ENCODE measurements at places on chromosomes 12 and 14. TPM values are rescaled to one million over a fixed set of nuclear protein-coding genes. Genes with fewer than 3 reads are reported as not detected.
A peak's percentile ranks its signal among the peaks of the same experiment; 100 is the strongest.

- peaks cover 2% of the 10 kb centered on the region for H3K4me1 ChIP-seq
- no peak for DNase-seq
- no peaks in the 10 kb centered on the region for H3K27me3 ChIP-seq
- H3K36me3 ChIP-seq, result no peaks in the 10 kb centered on the region
- peak overlapping the region; percentile 74 for H3K27ac ChIP-seq
- no peak overlapping the region for H3K4me3 ChIP-seq
Measured at GRCh38 chr12:51281202-51281924, 11.1 kb upstream of the SMAGP start.

DNA sequence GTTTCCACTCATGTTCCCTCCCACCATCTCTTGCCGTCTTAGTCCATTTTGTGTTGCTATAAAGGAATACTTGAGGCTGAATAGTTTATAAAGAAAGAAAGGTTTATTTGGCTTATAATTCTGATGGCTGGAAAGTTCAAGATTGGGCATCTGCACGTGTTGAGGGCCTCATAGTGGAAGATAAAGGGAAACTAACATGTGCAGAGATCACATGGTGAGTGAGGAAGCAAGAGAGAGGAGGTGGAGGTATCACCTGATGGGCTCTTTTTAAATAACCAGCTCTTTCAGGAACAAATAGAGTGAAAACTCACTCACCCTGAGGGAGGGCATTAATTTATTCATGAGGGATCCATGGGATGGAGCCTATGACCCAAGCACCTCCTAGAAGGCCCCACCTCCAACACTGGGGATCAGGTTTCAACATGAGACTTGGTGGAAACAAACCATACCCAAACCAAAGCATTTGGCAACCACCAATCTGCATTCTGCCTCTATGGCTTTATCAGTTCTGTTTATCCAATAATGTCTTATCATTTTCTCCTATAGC, 29.5 kb downstream of the MYO1H start:
- H3K4me3 ChIP-seq, result no peak overlapping the region
- H3K27ac ChIP-seq, result no peak overlapping the region
- H3K27me3 ChIP-seq, result peaks cover 12% of the 10 kb centered on the region
- no peaks in the 10 kb centered on the region for H3K36me3 ChIP-seq
- DNase-seq, result no peak
- no peaks in the 10 kb centered on the region for H3K4me1 ChIP-seq

The AVPR1A gene
- not detected for total RNA-seq

DNA sequence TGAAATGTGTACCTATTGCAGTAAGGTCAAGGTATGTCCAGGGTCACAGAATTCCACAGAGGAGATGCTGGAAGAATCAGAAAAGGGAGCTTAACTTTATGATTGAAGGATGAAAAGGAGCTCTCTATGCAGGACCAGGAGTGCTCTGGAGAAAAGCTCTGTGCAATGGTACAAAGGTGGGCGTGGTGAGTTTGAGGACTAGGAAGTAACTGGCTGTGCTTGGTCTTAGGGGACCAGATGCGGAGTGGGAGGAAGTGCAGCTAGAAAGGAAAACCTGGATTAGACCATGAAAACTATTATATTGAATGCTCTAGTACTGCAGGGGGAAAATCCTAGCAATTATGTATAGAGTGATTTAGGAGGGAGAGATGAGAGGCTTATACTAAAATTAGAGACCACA, 56.8 kb downstream of the BTG1 start:
- peaks cover 21% of the 10 kb centered on the region for H3K4me1 ChIP-seq
- no peak for DNase-seq
- peaks cover 5% of the 10 kb centered on the region for H3K36me3 ChIP-seq
- no peak overlapping the region for H3K27ac ChIP-seq

The RNF31 gene
- total RNA-seq, result 85.7 TPM

DNA sequence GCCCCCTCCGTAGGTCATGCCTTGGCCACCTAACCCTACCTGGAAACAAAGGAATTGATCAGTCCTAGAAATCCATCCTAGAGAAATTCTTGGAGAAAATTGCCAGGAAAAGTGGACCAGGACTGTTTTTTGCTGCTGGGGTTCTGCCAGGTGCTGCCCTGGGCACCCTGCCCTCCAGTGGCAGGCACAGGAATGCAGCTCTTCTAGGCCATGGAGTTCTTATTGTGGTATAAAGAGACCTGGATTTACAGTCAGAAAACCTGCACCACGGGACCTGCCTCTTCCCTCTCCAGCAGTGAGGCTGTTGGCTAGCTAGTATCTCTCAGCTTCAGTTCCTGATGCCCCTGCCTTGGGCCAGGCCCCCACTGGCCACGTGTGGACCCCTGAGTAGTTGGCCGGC, 59.7 kb downstream of the SLC24A4 start:
- H3K27me3 ChIP-seq, result no peaks in the 10 kb centered on the region
- no peaks in the 10 kb centered on the region for H3K36me3 ChIP-seq
- H3K4me1 ChIP-seq, result no peaks in the 10 kb centered on the region
- no peak for DNase-seq

DNA sequence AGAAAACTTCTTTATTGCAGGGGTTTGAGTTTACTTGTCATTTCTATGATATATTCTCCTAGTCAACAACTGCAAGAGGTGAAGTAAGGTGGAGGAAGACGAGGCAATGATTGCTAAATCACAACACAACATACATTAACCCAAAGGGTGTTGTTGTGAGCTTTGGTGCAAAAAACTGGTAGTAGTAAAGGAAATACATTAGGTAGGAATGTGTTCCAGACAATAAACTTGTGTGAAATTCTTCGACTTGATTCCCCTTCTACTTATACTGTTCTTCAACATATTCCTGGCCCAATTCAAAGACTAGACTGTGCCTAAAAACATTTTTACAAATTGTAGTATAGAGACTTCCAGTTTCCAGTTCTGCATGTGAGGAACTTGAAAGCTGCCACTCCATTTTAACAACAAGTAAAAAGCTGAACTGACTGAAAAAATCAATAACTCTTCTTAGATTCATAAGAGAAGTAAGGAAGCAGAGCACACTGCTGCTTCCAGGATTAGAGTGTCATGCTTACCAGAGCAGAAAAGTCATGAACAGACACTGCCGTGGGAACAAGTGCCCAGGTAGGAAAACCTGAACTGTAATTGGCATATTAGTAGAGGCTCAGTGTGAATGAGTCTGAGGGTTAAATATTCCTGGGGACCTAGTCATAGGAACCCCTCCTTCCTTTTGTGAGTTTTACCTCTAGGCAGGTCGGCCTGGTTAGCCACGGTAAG, 22.2 kb downstream of the COX8C start:
- H3K27me3 ChIP-seq, result peaks cover 45% of the 10 kb centered on the region
- H3K27ac ChIP-seq, result no peak overlapping the region
- peaks cover 10% of the 10 kb centered on the region for H3K36me3 ChIP-seq
- H3K4me1 ChIP-seq, result peaks cover 13% of the 10 kb centered on the region
- no peak overlapping the region for H3K4me3 ChIP-seq

The RD3L gene
- not detected for total RNA-seq

GRCh38 chr12:63949902-63950301, 105.4 kb downstream of the SRGAP1 start:
- H3K27me3 ChIP-seq, result no peaks in the 10 kb centered on the region
- no peaks in the 10 kb centered on the region for H3K4me1 ChIP-seq
- H3K27ac ChIP-seq, result no peak overlapping the region
- H3K36me3 ChIP-seq, result no peaks in the 10 kb centered on the region
- no peak overlapping the region for H3K4me3 ChIP-seq

DNA sequence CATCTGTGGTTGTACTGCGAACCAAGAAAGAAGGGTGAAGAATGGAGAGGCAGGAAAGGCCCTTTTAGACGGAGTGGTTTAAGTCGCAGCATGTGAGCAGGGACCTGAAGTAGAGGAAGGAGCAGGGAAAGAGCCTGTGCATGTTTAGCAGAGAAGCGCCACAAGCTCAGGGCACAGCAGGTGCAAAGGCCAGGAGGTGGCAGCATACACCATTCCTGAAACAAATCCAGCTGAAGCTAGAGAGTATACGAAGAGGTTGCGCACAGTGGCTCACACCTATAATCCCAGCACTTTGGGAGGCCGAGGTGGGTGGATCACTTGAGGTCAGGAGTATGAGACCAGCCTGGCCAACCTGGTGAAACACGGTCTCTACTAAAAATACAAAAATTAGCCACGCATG, 49.9 kb downstream of the HELB start:
- peaks cover 6% of the 10 kb centered on the region for H3K36me3 ChIP-seq
- DNase-seq, result no peak
- no peak overlapping the region for H3K4me3 ChIP-seq
- no peaks in the 10 kb centered on the region for H3K27me3 ChIP-seq
- no peaks in the 10 kb centered on the region for H3K4me1 ChIP-seq

DNA sequence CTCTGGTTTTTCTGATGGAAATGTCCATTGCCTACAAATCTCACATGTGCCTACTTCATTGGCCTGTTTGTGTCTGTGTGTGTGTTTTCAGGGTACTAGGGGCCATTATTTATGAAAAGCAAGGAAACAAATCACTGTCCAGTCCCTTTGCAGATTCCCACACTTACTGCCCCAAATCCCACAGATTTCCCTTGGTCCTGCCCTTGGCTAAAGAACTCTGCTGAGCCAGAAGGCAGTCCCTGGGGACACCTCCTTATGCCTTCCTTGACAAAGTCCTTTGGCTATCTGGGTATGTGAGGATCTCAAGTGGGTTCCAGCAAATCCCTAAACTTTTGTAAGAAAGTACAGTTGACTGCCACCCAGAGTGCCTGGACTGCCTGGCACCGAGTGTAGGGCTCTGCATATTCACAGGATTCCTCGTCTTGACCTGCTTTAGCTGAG, 388.1 kb downstream of the BCAT1 start:
- H3K27ac ChIP-seq, result no peak overlapping the region
- peak overlapping the region; percentile 80 for H3K4me3 ChIP-seq
- peaks cover 31% of the 10 kb centered on the region for H3K27me3 ChIP-seq

The SIX4 gene
- not detected for total RNA-seq

GRCh38 chr12:48813465-48814261, 4.6 kb upstream of the CACNB3 start:
- peaks cover 48% of the 10 kb centered on the region for H3K4me1 ChIP-seq
- peak overlapping the region; percentile 48 for H3K4me3 ChIP-seq
- no peaks in the 10 kb centered on the region for H3K36me3 ChIP-seq
- DNase-seq, result peak; percentile 46
- H3K27me3 ChIP-seq, result peaks cover 12% of the 10 kb centered on the region
- H3K27ac ChIP-seq, result peak overlapping the region; percentile 52

DNA sequence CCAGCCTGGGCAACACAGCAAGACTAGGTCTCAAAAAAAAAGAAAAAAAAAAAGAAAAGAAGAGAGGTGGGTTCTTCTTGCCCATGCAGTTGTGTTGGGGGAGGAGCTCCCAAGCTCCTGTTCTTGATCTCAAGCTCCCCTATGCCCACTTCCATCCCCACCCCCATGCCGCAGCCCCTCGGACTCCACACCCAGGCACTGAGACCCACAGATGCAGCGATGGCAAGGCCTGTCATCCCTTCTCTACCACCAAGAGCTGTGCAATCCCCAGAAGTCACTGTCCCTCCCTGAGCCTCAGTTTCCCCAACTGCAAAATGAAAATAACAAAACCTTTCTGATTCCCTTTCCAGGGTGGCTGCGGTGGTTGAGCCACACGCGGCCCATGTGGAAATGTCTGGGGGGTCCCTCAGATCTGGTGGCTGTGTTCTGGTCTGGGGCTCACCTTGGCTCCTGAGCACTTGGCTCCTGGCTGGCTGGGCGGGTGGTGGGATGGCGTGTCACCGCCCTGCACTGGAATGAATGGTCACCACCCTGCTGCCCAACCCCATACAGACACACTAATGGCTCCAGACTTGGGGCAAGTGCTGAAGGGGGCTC, 22.6 kb upstream of the KIF26A start:
- H3K27ac ChIP-seq, result no peak overlapping the region
- peaks cover 5% of the 10 kb centered on the region for H3K36me3 ChIP-seq
- no peak for DNase-seq
- peak overlapping the region; percentile 57 for H3K4me3 ChIP-seq

DNA sequence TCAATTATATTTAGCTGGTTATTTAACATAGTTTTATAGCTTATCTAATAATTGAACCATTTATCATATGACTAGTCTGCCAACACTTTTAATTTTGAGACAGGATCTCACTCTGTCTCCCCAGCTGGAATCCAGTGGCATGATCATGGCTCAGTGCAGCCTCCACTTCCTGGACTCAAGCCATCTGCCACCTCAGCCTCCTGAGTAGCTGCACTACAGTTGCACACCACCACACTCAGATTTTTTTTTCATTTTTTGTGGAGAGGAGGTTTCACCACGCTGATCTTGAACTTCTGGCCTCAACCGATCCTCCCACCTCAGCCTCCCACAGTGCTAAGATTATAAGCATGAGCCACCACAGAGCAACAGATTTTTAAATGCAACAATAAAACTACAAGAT, 151.4 kb upstream of the MDGA2 start:
- H3K27me3 ChIP-seq, result no peaks in the 10 kb centered on the region
- no peak overlapping the region for H3K27ac ChIP-seq
- H3K36me3 ChIP-seq, result no peaks in the 10 kb centered on the region
- no peaks in the 10 kb centered on the region for H3K4me1 ChIP-seq
- no peak overlapping the region for H3K4me3 ChIP-seq
- DNase-seq, result no peak

GRCh38 chr12:13817131-13817530, 164.3 kb downstream of the GRIN2B start:
- no peak for DNase-seq
- peaks cover 7% of the 10 kb centered on the region for H3K27me3 ChIP-seq
- H3K4me3 ChIP-seq, result no peak overlapping the region
- no peaks in the 10 kb centered on the region for H3K4me1 ChIP-seq
- H3K27ac ChIP-seq, result no peak overlapping the region
- H3K36me3 ChIP-seq, result no peaks in the 10 kb centered on the region

The SMCO2 gene
- total RNA-seq, result not detected

- peaks cover 2% of the 10 kb centered on the region for H3K4me1 ChIP-seq
- no peak overlapping the region for H3K27ac ChIP-seq
- peaks cover 35% of the 10 kb centered on the region for H3K27me3 ChIP-seq
- DNase-seq, result no peak
- no peak overlapping the region for H3K4me3 ChIP-seq
- H3K36me3 ChIP-seq, result peaks cover 4% of the 10 kb centered on the region
Measured at GRCh38 chr12:119005913-119006312, 24.6 kb downstream of the SRRM4 start.

DNA sequence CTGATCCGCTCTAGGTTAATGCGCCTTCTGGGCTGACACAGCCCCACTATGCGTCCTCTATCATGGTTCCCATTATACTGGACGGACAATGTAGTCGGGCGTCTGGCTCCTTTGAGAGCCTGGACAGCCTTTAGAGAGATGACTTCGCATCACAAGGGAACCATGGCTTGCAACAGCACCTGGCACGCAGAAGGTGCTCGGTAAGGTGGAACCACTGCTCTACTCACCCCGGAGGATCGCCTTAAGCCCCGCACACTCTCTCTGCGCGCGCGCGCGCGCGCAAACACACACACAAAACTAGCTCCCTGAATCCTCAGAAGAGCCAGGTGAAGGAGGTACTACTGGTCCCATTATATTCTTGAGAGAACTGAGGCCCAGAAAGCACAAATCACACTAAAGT, 7.1 kb downstream of the MAP3K12 start:
- no peaks in the 10 kb centered on the region for H3K36me3 ChIP-seq
- peak; percentile 28 for DNase-seq
- peaks cover 19% of the 10 kb centered on the region for H3K4me1 ChIP-seq
- peak overlapping the region; percentile 92 for H3K4me3 ChIP-seq
- H3K27ac ChIP-seq, result peak overlapping the region; percentile 88

GRCh38 chr14:25004389-25004809, 45.5 kb downstream of the STXBP6 start:
- DNase-seq, result no peak
- H3K27me3 ChIP-seq, result peaks cover 5% of the 10 kb centered on the region
- H3K4me1 ChIP-seq, result no peaks in the 10 kb centered on the region
